Psoas muscle (tissue), 8 donors: ENCODE measurements at places on chromosomes 3 and 15. TPM values are rescaled to one million over a fixed set of nuclear protein-coding genes. Genes with fewer than 3 reads are reported as not detected.

SI gene
- not detected for total RNA-seq

DNA sequence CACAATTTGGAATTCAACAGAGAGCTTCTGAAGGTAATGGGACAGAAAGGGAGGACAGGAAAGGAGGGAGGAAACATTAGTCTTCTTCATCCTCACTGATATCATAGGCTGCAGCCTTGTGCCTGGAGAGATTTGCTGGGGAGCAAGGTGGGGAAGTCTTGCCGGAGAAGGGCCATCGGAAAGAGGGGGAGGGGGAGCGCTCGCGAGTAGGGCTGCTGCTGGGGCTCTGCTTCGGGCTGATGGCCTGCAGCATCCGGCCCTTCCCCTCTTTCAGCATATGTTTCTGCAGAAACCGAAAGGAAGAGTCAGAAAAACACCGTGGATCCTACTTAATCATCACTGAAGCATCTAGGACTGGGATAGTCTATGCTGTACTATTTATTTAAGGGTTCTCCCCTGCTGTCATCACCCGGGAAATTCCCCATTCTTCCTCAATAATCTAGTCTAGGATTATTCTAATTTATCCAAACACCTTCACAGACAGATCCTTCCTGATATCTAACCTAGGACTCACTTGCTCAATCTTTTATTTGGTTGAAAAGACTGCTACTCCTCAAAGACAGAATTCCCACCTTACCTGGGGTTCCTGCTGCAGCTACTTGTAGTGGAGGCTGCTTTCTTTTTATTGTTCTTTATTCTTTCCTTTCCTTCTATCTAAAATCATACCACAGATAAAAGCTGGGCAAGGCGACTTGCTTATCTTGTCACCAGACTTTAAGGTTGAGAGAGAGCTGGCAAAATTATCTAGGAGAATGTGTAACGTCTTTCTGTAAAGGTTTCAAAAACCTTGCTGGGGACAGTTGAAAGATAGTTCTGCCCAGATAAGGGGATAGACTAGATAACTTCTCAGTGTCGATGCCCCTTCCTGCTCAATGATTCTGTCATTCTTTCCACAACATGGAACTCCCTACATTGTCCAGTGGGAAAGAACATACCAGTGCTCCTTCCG is 22.6 kb downstream of the SLC51A start:
- peaks cover 92% of the 10 kb centered on the region for H3K36me3 ChIP-seq
- H3K4me1 ChIP-seq: no peaks in the 10 kb centered on the region
- H3K27ac ChIP-seq: no peak overlapping the region

DNA sequence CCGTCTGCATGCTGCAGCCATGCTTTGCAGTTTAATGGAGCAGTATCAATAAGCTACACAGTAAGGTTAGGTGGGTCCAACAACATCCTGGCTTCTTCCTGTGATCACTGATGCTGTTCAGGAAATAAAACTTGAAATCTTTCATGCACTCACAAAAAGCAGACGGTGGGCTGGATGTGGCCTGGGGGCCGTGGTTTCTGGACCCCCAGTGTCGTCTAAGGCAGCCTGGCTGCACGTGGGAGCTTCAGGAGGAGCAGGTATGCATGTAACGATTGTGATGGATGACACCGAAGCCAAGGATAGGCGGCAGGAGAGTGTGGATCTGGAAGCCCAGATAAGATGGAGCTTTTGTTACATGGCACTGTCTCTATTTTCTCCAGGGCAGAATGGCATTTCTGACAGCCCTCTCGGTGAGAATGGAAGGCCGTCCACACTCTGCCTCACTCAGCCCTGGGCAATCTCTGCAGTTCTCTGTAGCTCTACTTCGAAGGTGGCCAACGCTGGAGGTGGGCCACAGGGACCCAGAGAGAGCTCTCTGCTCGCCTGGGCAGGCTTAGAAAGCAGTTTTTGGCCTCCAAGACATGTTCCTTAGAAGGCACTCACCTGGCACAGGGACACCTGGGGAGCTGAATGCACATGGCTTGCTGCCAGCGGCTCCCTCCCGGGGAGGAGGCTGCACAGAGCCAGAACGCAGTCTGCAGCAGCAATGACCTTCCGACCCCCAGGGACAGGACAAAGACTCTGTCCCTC is 46.4 kb upstream of the IQSEC1 start:
- H3K36me3 ChIP-seq: no peaks in the 10 kb centered on the region
- no peak overlapping the region for H3K4me3 ChIP-seq
- H3K27me3 ChIP-seq: no peaks in the 10 kb centered on the region

- no peaks in the 10 kb centered on the region for H3K27me3 ChIP-seq
- no peak overlapping the region for H3K4me3 ChIP-seq
- DNase-seq: no peak
- no peaks in the 10 kb centered on the region for H3K4me1 ChIP-seq
- H3K36me3 ChIP-seq: no peaks in the 10 kb centered on the region
- H3K27ac ChIP-seq: no peak overlapping the region
Measured at GRCh38 chr15:69701198-69701597, 248.6 kb downstream of the RPLP1 start.

EID1 gene
- 103 TPM for total RNA-seq

- H3K36me3 ChIP-seq: no peaks in the 10 kb centered on the region
- no peak overlapping the region for H3K4me3 ChIP-seq
- H3K4me1 ChIP-seq: no peaks in the 10 kb centered on the region
- H3K27ac ChIP-seq: no peak overlapping the region
- H3K27me3 ChIP-seq: no peaks in the 10 kb centered on the region
Measured at GRCh38 chr3:38598791-38599190, 50.7 kb downstream of the SCN5A start.

HHATL gene
- 157 TPM for total RNA-seq

TOMM70 gene
- 91.6 TPM for total RNA-seq

SPATA16 gene
- not detected for total RNA-seq

GRCh38 chr3:24154013-24154695 is 209.1 kb downstream of the NR1D2 start:
- peaks cover 22% of the 10 kb centered on the region for H3K4me1 ChIP-seq
- H3K36me3 ChIP-seq: no peaks in the 10 kb centered on the region
- H3K27ac ChIP-seq: peak overlapping the region; percentile 48
- no peaks in the 10 kb centered on the region for H3K27me3 ChIP-seq
- DNase-seq: no peak

- no peaks in the 10 kb centered on the region for H3K4me1 ChIP-seq
- H3K27ac ChIP-seq: no peak overlapping the region
- H3K4me3 ChIP-seq: no peak overlapping the region
- no peaks in the 10 kb centered on the region for H3K27me3 ChIP-seq
Measured at GRCh38 chr3:70276901-70277300, 35.5 kb downstream of the MDFIC2 start.

GRCh38 chr3:177694951-177695350 is 497.7 kb upstream of the TBL1XR1 start:
- H3K4me1 ChIP-seq: no peaks in the 10 kb centered on the region
- no peak overlapping the region for H3K4me3 ChIP-seq
- H3K27me3 ChIP-seq: no peaks in the 10 kb centered on the region
- no peak overlapping the region for H3K27ac ChIP-seq
- DNase-seq: no peak

- H3K4me3 ChIP-seq: no peak overlapping the region
- H3K36me3 ChIP-seq: peaks cover under 1% of the 10 kb centered on the region
- H3K27me3 ChIP-seq: no peaks in the 10 kb centered on the region
- H3K4me1 ChIP-seq: no peaks in the 10 kb centered on the region
- no peak for DNase-seq
- no peak overlapping the region for H3K27ac ChIP-seq
Measured at GRCh38 chr15:33618350-33618749, 307.6 kb downstream of the RYR3 start.

DNA sequence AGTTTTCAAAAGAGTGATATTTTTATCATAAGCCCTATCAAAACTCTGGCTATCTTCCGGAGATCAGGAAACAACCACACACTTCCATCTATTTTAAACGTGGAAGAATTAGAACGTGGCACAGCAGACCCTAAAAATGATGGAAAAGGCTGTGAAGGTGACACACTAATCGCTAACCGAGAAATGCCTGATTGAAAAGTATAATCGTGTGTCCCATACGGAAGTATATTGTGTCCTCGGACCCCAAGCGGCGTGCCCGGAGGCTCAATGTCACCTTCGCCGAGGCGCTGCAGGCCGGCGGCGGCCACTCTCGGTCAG is 642 bp downstream of the COX5A start:
- H3K36me3 ChIP-seq: peaks cover 6% of the 10 kb centered on the region
- no peak for DNase-seq
- H3K4me1 ChIP-seq: peaks cover 34% of the 10 kb centered on the region
- peak overlapping the region; percentile 99 for H3K27ac ChIP-seq

DNA sequence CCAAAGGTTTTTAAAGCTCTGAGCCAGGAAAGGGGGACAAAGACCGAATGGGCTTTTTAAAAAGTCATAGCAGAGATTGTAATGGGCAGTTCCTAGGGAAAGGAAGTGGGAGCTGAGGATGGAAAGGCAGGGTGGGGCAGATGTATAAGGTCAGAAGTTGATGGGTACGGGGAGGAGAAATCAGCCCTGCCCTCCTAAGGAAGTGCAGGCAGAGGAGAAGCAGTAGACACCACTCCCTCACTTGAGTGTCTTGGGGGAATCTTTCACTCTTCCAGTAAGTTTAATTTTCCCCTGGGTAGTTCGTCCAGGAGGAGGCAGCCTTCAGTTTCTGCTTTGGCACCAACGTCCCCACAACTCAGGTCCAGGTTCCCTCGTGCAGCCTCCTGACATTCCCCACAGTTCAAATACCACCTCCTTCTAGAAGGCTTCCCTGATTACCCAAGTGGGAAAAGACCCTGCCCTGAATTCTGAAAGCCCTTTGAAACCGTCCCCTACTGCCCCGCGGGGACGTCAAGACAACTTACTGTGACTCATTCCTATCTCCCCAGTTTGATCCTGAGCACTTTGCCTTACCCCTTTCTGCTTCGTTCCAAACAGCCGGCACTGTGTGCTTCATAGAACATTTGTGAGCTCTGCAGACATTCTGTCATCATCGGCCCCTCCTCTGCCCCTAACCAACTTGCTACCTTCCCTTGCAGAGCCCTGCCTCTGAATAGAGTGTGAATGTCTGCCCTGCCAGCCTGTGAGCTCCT is 14.3 kb upstream of the SRP14 start:
- H3K27ac ChIP-seq: no peak overlapping the region
- no peaks in the 10 kb centered on the region for H3K36me3 ChIP-seq
- peaks cover 48% of the 10 kb centered on the region for H3K4me1 ChIP-seq
- no peak overlapping the region for H3K4me3 ChIP-seq

GRCh38 chr3:13853978-13854296 is 25.9 kb downstream of the WNT7A start:
- H3K27ac ChIP-seq: no peak overlapping the region
- peaks cover 14% of the 10 kb centered on the region for H3K27me3 ChIP-seq
- no peaks in the 10 kb centered on the region for H3K4me1 ChIP-seq
- no peak overlapping the region for H3K4me3 ChIP-seq
- H3K36me3 ChIP-seq: no peaks in the 10 kb centered on the region

- peak; percentile 48 for DNase-seq
- no peaks in the 10 kb centered on the region for H3K36me3 ChIP-seq
- H3K27me3 ChIP-seq: no peaks in the 10 kb centered on the region
- peak overlapping the region; percentile 97 for H3K4me3 ChIP-seq
- H3K27ac ChIP-seq: peak overlapping the region; percentile 98
- H3K4me1 ChIP-seq: peaks cover 14% of the 10 kb centered on the region
Measured at GRCh38 chr3:67655364-67656121, 1.1 kb upstream of the SUCLG2 start.

GRCh38 chr3:128874481-128875180 is 4.8 kb upstream of the ACAD9 start:
- no peak overlapping the region for H3K4me3 ChIP-seq
- peaks cover 14% of the 10 kb centered on the region for H3K4me1 ChIP-seq
- H3K27me3 ChIP-seq: no peaks in the 10 kb centered on the region
- H3K36me3 ChIP-seq: no peaks in the 10 kb centered on the region
- DNase-seq: no peak

LDHAL6B gene
- total RNA-seq: not detected

- DNase-seq: no peak
- H3K4me1 ChIP-seq: peaks cover 32% of the 10 kb centered on the region
- no peaks in the 10 kb centered on the region for H3K36me3 ChIP-seq
- H3K27ac ChIP-seq: peak overlapping the region; percentile 81
- H3K4me3 ChIP-seq: no peak overlapping the region
Measured at GRCh38 chr3:177351757-177352158, 154.5 kb upstream of the TBL1XR1 start.

- no peak overlapping the region for H3K4me3 ChIP-seq
- no peak for DNase-seq
- no peaks in the 10 kb centered on the region for H3K36me3 ChIP-seq
- H3K27me3 ChIP-seq: no peaks in the 10 kb centered on the region
- H3K27ac ChIP-seq: no peak overlapping the region
Measured at GRCh38 chr3:37308247-37308646, 133.9 kb upstream of the LRRFIP2 start.

- H3K4me3 ChIP-seq: no peak overlapping the region
- no peaks in the 10 kb centered on the region for H3K4me1 ChIP-seq
- no peak for DNase-seq
- H3K36me3 ChIP-seq: no peaks in the 10 kb centered on the region
Measured at GRCh38 chr3:120306519-120307455, 21.8 kb upstream of the GPR156 start.

DNA sequence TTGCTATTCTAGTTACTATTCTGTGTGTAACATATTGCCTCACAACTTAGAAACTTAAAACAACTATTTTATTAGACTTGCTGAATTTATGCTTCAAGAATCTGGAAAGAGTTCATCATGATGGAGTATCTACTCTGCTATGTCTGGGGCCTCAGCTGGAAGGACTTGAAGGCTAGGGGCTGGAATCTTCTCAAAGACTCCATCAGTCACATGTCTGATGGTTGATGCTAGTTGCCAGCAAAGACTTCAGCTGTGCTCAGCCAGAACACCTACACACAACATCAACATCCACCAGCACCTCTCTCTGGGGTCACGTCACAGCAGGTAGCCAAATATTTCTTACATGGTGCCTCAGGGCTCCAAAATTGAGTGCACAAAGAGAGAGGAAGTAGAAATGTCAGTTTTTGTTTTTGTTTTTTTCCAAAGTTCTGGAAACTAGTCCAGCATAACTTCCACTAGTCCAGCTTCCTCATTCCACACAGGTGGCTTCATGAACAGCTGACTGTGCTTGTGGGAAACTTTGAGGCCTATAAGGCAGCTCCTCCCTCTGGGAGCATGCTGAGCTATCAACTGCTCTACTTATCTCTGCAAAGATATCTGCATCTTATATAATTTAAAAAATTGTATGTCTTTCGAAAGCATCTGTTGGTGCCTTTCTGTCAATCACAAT is 325.4 kb upstream of the AGTR1 start:
- H3K27me3 ChIP-seq: no peaks in the 10 kb centered on the region
- H3K4me3 ChIP-seq: no peak overlapping the region

DNA sequence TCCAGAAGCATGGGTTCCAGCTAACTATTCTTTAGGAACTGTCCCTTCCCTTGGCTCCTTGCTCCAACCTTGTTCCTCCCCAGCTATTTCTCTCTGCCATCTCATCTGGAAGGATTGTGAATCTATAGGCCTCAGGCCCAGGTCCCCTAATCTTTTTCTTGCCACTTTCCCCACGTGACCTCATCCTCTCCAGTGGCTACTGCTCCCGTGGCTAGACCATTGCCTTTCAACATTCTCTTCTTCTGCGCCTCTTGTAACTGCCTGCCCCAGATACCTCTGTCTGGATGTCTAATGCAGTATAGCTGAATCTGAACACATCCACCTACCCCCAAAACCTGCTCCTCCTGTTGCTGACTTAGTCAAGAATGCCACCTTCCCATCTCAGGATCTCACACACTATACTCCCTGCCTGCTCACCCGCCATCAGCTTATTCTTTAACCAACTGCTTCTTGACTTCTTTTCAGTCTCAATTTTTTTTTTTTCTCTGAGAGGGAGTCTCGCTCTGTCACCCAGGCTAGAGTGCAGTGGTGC is 5.2 kb downstream of the GPX1 start:
- no peak overlapping the region for H3K4me3 ChIP-seq
- no peak for DNase-seq
- no peaks in the 10 kb centered on the region for H3K27me3 ChIP-seq
- H3K4me1 ChIP-seq: peaks cover 7% of the 10 kb centered on the region
- peaks cover 4% of the 10 kb centered on the region for H3K36me3 ChIP-seq
